ENCODE measurements at places on chromosomes 1 and 21.

DNA sequence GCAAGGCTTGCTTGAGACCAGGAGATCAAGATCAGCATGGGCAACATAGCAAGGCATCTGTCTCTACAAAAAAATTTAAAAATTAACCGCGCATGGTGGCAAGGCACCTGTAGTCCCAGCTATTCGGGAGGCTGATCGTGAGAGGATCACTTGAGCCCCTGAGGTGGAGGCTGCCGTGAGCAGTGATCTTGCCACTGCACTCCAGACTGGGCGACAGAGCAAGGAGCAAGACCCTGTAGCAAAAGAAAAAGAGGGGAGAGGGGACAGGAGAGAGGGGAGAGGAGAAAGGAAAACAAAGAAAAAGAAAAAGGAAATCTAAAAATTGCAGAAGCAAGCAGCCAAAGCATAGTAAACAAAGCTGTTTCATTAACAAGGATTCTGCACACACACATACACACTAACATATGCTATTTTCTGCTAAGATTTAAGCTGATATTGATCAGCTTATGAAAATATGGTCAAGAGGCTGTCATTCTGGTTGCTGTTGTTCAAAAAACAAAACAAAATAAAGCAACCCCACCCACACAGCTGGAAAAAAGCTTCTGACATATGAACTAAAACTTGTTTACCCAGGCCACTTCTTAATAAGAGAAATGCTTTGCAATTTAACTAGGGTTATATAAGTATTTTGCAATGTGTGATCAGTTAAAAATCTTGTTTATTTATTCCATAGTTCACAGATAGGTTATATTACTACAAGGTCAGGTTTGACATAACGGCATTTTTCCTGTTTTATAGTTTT is 1.8 kb downstream of the ARNT start:
- DNase-seq: no peak

DNA sequence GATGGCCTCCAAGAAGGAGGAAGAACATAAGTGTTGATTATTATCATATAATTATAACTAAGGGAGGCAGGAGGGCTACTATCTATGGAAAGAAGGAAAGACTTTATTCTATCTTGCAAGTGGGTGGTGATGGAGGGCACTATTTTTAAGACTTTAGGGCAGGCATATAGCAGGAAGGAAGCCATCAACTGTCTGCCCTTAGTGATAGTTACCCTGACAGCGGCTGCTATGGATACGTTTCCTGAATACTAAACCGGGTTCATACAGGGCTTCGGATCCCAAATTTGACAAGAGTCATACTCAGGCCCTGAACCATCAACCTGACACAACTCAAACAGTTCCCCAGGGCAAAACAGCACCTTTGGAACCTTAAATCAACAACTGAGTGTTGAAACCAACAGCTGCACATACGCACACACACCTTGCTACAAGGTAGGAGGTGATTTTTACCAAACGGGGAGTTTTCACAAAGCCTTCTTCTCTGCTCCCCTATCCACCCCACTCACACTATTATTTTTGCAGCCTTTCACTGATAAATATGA is 397.2 kb downstream of the OMA1 start:
- no peak for DNase-seq

DNA sequence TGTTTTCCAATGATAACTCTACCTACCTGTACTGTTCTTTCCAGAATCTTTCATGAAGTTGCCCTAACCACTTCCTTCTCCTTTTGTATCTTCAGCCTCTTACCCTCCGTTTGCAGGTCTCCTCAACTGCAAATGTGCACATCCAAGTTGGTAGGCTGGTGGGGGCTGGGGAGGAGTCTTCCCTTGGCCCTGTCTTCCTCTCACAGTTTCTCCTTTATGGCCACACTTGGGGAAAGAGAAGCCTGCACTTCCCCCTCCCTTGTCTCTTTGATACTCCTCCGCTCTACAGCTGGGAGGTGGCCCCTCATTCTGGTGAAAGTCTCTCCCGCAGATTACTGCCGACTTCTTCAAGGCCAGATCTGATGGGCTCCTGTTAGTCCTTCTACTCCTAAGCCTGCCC is 26.9 kb upstream of the GPR88 start:
- no peak for DNase-seq

GRCh38 chr1:100657876-100658715 is 61.4 kb upstream of the VCAM1 start:
- DNase-seq: no peak

DNA sequence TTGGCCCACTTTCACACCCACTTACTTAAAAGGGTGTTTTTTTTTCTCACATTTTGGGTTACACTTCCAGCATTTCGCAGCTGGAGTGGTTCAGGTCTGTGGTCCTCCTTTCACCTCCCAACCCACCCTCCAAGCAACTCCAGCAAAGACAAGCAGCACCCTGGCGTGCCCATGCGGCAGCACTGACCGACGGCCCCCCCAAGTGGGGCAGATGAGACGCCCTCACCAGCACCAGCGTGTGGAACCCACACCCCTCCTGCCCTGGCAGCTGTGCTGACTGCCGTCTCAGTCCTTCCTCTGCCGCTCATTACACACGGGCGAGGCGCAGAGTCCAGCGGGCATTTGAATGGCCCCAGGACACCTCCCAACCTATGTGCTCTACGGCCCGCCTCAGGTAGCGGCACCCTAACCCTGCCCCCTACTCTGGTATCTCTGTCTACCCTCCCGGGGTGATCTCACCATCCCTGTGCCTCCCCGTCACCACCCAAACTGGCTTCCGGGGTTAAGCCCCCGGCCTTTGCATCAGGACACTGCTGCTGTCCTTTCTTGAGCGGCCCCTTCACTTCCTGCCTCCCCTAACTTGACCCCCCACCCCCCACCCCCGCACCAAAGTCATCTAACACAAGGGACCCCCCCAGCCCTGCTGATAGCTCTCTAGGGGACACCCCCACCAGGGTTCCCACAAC is 10.9 kb downstream of the LSS start:
- no peak for DNase-seq

DNA sequence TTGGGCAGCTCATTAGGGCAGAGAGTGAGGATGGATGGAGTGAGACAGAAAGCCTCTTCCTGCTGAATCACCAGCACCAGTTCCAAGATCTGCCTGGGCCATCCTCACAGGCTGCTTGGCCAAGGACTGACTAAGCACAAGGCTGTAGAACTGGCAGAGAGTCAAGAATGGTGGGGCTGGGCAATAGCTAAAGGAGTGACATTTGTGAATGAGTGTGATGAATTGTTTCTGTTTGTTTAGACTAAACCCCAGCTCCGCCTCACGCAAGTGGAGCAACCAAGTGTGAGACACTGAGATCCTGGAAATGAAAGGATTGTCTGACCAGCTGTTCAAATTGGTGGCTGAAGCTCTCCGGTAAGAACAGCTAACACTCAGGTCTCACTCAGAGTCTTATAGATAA is 38.6 kb downstream of the BRINP2 start:
- DNase-seq: no peak

- no peak for DNase-seq
These were observed 518.9 kb upstream of the NR5A2 start for GRCh38 chr1:199508653-199509052.

DNA sequence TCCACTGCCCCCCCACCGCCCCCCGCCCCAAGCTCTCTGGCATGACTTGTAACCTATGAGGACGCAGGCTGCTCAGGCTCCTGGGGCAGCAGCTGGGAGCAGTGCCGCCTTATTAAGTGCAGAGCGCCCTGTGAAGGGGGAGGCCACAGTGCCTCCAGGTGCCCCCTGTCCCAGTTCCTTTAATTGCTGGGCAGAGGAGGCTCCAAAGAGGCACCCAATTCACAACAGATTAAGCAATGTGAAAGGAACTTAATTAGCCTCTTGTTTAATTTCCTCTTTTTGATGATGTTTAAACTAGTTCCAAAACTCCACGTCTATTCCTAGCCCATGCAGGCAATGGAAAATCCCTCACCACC is 3.0 kb downstream of the RXFP4 start:
- DNase-seq: no peak

- no peak for DNase-seq
These were observed 42.2 kb upstream of the BCAR3 start for GRCh38 chr1:93723733-93724270.

- DNase-seq: no peak
These were observed 12.6 kb downstream of the NHLH2 start for GRCh38 chr1:115828101-115829022.

GRCh38 chr1:55368698-55369097 is 153.5 kb upstream of the USP24 start:
- DNase-seq: no peak

GRCh38 chr1:234862944-234863515 is 253.1 kb upstream of the IRF2BP2 start:
- DNase-seq: no peak

GRCh38 chr1:18200136-18200717 is 92.6 kb downstream of the IGSF21 start:
- no peak for DNase-seq

DNA sequence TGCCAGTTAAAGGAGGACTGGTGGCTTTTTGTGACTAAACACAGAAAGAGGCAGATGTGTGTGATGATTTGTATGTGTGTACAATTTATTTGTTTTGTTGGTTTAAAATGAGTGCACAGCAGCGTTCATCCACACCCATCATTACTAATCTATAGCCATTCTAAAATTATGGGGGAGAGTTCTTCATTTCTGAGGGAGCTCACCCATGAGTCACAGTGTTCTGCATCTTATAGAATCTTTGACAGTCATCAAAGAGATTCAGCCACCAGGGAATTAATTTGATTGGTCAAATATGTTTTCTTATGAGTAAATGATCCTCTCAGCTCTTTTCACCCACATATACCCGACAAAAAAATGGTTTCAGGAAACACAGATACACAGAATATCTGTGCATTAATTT is 147.9 kb downstream of the GREM2 start:
- DNase-seq: no peak

GRCh38 chr1:205286335-205286950 is 35.1 kb downstream of the NUAK2 start:
- no peak for DNase-seq

DNA sequence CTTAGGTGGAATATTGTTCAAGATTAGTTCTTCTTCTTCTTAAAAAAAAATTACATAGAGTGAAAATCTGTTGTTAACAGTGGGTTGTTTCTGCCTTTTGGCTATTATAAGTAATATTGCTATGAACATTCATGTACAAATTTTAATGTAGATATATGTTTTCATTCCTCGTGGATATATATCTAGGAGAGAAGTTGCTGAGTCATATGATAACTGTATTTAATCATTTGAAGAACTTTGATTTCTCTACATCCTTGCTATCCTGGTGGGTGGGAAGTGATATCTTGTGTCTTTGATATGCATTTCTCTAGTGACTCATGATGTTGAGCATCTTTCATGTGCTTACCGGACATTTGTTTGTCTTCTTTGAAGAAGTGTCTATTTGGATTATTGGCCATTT is 29.9 kb downstream of the MAST2 start:
- DNase-seq: no peak

DNA sequence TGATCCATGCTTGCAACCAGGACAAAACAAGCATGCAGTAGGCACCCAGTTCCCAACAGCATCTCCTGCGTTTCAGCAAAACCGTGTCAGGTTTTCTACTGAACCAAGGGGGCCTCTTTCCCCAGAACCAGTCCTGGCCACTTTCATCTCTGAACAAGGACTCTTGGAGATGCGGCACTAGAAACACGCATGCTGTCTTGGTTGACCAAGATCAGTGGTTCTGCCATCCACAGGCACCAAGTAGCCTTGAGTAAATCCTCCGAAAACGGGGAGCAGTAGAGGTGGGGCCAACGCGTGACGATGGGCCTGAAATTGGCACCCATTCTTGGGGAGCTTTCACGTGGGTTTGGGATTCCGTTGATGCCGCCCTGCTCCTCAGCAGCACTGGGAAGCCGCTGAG is 62.5 kb upstream of the AJAP1 start:
- DNase-seq: no peak

DNA sequence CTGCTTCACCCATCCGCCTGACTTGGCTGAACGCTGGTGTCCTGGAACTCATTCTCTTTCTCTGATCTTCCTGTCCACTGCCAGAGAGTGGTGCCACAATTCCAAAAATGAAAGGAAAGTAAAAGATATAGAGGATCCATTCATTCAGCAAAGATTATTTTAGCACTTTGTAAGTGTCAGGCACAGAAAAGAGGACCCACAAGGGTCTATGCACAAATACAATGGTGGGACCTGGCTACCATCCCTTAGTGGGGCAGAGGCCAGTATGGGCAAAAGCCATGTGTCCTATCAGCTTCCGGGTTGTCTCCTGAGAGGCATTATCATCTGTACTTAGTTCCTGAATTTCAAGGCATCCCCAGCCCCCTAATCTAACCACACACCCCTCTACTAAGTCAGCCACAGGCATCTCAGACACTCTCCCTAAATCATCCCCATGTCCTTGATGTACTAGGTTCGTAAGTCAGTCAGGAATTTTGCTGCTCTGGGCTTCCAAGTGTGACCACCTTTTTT is 19.0 kb downstream of the SSR2 start:
- DNase-seq: no peak

- no peak for DNase-seq
These were observed 103.2 kb upstream of the APP start for GRCh38 chr21:26273686-26274313.

DNA sequence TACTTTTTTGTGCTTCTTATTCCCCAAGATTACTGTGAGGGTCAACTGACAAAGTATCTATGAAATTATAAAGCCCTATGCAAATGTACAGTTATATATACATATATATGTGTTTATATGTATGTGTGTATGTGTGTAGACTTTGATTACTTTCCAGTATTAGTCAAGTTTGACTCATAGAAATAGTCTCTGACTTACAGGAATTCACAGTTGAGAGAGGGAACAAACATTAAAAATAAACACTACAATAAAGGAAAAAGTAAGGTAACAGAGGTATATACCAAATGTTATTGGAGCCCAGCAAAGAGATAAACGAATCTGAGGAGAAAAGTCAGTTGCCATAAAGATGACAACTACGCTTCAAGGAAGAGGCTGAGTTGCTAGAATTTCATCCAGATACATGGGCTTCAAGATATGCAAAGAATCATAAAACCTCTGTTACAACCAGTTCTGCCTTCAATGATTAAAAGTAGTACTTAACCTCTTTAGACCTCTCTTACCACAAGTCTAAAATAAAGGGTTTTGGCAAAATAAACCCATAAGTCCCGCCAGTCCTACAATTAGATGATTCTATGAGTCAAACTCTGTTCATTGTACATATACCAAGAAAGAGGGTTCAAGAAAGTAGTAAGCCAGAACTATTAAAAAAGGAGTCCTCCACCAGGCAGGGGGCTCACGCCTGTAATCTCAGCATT is 7.2 kb downstream of the IFT25 start:
- DNase-seq: no peak

DNA sequence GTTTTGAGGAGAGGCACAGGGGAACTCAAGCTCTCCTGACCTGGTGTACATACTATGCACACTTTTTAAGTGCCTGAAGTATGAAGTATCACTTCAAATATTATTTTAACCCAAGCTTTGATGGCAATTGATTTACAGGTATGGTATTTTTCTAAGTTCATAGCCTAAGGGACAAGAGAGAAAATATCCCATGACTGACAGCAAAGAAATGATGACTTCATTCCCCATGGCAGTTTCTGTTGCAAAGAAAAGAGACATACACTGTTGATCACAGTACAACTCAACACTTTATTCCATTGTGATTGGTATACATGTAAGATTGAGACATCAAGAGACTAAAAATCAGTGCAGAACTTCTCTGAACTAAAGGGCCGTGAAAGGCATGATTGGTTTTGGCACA is 41.8 kb upstream of the BCL10 start:
- DNase-seq: no peak

- no peak for DNase-seq
These were observed 101.3 kb upstream of the C8B start for GRCh38 chr1:57066980-57067610.

GRCh38 chr1:154661110-154661509 is 53.1 kb upstream of the ADAR start:
- DNase-seq: no peak
